ENCODE measurements at places on chromosomes 2 and 18.

GRCh38 chr18:48402953-48403352, 6.2 kb downstream of the ZBTB7C start:
- no peak for DNase-seq

DNA sequence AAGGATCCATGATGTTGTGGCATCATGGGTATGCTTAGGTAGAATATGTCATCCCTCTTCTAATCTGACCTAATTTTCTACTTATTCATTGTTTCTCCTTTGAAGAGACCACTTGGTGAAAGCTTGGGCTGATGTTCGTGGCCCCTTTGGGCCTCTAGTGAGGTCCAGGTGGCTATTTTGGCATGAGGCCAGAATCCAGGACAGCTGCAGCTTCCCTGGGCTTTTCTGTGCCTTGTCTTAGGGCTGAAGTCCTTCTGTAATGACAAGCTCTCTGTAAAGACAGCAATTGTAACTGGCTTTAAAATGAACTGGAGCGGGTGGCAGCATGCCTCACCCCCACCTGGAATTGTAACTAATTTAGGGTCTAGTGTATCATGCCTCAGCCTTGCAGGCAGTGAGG, 15.6 kb upstream of the MC2R start:
- DNase-seq = no peak

- no peak for DNase-seq
These were observed 230.8 kb downstream of the ATAD2B start for GRCh38 chr2:23695890-23696751.

DNA sequence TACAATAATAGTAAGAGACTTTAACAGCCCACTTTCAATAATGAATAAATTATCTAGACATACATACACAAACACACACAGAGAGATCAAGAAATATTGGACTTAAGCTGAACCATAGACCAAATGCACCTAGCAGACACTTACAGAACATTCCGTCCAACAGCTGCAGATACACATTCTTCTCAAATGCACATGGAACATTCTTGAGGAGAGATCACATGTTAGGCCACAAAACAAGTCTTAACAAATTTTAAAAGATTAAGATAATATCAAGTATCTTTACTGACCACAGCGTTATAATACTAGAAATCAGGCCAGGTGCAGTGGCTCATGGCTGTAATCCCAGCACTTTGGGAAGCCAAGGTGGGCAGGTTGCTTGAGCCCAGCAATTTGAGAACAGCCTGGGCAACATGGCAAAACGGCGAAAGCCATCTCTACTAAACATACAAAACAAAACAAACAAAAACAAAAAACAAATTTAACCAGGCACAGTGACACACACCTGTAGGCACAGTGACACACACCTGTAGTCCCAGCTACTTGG, 7.4 kb downstream of the CERKL start:
- no peak for DNase-seq

DNA sequence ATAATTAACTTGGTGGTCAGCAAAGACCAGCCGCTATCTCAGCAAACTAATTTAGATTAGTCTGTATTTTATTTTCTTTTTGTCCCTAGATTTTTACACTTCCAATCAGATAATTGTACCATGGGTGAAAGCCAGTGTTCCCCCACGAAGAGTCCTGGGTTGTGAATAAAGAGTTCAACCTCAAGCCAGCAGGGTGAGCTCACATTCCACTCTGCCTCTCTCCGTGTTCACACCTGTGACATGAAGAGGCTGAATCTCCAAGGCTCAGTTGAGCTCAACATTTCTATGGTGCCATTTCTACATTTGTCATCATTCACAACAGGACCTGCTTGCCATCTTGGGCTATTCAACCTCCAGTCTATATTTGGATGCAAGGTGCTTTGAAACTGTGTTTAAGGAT, 771.5 kb downstream of the GALR1 start:
- DNase-seq = no peak

All from T-helper 2 cell (primary cell).